ENCODE measurements at places on chromosomes 12 and 14.

GRCh38 chr12:80763874-80764273 is 47.2 kb downstream of the MYF5 start:
- DNase-seq = no peak

DNA sequence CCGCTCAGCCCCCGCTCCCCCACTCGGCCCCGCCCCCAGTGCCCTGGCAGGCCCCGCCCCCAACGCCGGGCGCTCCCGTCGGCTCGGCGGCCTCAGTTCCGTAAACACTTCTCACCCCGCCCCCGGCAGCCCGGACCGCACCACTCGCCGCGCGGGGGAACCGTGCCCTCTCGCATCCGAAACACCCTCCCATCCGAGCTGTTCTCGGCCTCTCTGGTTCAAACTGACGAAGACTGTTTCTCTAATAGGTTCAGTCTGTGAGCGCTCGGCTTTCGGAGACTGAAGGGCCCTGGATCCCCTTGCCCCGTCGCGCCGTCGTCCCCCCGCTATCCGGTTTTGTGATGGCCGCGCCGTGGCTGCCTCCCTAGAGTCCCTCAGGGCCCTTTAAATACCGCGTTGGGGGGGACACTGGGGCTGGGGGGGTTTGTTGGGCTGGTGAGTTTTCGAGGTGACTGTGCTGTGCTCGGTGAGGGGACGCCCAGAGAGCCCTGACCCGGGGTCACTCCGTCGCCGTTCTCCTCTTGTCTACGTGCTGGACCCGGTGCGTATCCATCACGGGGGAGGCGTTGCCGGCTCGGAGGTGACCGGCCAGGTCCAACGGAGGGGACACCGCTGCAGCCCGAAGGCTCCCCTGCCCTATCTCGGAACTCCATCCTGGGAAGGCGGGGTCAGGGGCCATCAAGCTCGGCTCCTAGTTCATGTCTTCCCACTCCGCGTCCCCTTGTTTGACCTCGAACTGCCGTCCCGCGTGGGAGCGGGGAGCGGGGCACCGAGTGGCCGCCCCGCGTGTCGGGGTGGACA is at the start of gene TCP11L2:
TSS of gene TCP11L2 (plus strand) at position 333 of the 801 bp plus-strand sequence. CDS start 8,343 bp downstream, outside the sequence.
- DNase-seq = peak; percentile 71

GRCh38 chr12:75483431-75483830 is 2.9 kb downstream of the GLIPR1 start:
- DNase-seq = no peak

- no peak for DNase-seq
Observed at GRCh38 chr12:64991121-64991611, 129.9 kb downstream of the WIF1 start.

DNA sequence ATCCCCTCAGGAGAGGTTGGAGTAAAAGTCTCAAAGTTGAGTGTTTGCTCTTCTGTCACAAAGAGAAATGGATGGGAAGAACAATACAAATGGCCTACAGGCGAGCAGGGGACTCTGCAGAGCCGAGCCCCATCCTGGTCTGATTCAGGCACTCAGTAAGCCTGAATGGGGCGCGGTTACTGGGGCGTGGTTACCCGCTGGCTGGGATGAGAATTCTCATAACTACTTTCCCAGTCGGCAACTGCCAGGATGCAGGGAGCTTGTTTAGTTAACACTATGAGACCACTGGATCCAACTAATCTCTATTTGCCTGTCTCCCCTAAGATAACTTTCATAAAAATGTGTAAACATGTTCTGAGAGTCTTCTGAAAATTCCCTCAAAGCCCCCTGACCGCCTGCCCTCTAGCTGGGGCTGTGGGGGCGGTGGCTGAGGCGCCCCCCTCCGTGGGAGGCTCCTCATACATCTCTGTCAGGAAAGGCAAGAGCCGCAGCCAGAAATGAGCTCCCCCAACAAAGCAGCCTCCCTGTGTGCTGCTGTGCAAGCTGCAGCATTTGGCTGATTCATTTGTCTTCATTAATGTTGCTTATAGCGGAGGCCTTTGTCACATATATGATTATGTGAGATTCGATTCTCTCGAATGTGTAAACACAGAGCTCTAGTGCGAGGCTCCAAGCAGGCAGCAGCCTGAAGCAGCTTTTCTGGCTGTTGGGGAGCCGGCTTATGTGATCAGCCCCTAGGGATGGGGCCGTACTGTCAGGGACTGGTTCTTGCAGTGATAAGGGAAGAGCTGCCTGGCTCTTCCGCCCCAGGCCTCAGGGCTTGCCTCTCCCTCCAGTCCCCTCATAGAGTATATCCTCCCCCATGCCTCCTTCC is 126.1 kb upstream of the ARHGAP5 start:
- DNase-seq = no peak

GRCh38 chr14:93456356-93456755 is 25.6 kb downstream of the UNC79 start:
- no peak for DNase-seq

DNA sequence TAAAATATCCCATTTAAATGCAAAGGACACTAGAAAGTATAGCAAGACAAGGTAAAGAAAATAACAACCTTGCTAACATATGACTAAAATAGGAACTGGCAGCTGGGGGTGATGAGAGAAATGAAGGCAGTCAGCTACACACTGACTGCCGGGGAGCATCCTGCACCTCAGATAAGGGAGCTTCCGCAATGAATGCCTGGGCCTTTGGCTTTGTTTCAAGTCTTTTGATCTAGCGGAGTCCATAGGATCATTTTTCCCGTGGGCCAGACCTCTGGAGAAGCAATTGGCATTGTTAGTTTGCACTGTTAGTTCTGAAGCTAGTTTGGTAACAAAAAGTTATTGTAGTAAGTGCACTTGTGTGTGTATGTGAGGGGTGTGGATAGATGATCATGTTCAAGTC is 639.9 kb downstream of the DIO2 start:
- no peak for DNase-seq

GRCh38 chr12:7005311-7005710 is 13.0 kb downstream of the LPCAT3 start:
- DNase-seq = no peak

- no peak for DNase-seq
Observed at GRCh38 chr12:19338405-19338804, 100.9 kb upstream of the AEBP2 start.

DNA sequence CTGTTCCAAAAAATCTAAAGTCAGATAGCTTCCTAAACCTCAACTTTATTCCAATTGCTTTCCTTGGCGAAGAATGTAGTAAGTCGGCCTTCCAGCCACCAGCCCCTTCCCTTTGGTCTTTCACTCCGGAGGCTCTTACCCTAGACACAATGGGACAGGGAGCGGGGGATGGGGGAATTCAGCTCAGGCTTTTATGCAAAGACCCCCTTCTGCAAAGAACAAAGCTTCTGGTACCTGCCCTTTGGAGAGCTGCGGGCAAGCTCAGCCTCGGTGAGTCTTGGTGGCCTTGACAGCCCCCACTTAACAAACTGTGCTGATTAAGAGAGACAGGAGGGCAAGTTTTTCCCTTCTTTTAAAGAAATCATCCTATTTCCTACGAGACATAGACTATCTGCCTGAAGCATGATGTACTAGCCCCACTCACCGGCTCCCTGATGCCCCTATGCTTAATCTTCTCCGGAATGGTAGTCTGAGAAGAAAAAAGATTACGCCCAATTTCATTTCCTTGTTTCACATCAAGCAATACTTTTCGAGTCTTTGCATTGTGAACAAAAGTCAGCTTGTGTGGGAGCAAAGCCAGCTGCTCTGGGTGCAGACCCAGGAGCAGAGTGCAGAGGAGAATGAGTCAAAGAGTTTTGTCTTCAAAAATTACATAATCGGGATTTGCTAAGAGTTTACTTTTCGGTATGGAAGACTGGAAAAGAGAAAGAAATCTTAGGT is 1.5 kb upstream of the NANOG start:
- no peak for DNase-seq

- no peak for DNase-seq
Observed at GRCh38 chr14:71214241-71214640, 307.0 kb downstream of the PCNX1 start.

- DNase-seq = no peak
Observed at GRCh38 chr14:32629236-32629635, 300.1 kb downstream of the AKAP6 start.

DNA sequence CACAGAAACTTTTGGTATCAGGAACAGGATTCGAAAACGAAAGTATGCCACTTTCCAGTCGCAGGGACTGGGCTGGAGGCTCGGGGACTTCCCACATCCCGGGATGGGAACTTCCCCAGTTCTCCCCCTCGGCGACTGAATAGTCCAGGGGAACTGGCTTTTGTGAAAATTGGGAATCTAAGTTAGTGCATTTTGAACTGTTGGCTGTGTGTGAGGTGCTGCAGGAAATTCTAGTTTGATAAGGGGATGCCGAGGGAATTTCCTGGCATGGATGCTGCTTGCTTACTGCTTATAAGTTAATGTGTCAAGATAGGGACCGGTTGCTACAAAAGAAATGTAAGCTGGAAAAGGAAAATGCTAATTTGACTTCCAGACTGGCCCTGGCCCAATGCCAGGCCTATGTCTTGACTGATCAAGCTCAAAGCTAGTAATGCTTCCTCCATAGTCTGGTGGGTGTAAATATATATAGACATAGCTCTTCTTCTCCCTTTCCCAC is 73.4 kb upstream of the EIF5 start:
- DNase-seq = no peak

- no peak for DNase-seq
Observed at GRCh38 chr14:59870277-59871165, at the start of gene RTN1. Gene RTN1, minus strand, starts transcription at chr14:59870776. Its CDS starts 146 bp downstream, at chr14:59870630.

DNA sequence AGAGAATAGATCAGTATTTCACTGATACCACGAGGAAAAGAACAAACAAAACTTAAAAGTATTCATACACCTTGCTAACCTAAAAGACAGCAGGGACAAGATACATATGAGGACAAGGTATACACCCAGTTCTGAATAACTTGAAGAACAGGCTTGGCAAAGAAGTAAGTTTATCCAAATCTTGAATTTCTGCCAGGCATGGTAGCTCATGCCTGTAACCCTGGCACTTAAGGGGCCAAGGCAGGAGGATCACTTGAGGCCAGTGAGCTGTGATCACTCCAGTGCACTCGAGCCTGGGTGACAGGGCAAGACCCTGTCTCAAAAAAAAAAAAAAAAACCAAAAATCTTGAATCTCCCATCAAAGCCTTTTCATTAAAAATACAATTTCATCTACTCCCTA is 25.0 kb downstream of the EIF2S1 start:
- DNase-seq = no peak

- peak; percentile 74 for DNase-seq
Observed at GRCh38 chr14:104976198-104977007, 1.8 kb downstream of the AHNAK2 start.

GRCh38 chr12:97336900-97337751 is 125.5 kb upstream of the RMST start:
- no peak for DNase-seq

Data from stimulated activated CD4-positive, alpha-beta T cell treated with anti-CD3 and anti-CD28 coated beads, TNF-alpha, amount 100 ng/mL, for 48 hours (primary cell).